Activated CD8-positive, alpha-beta T cell treated with anti-CD3 and anti-CD28 coated beads, Interleukin-2, amount 10 ng/mL, durations not matched to agents 7 days and 5 days (primary cell): ENCODE measurements at places on chromosomes 11 and 22. TPM values are rescaled to one million over a fixed set of nuclear protein-coding genes. Genes with fewer than 3 reads are reported as not detected.
A peak's percentile ranks its signal among the peaks of the same experiment; 100 is the strongest.

DNA sequence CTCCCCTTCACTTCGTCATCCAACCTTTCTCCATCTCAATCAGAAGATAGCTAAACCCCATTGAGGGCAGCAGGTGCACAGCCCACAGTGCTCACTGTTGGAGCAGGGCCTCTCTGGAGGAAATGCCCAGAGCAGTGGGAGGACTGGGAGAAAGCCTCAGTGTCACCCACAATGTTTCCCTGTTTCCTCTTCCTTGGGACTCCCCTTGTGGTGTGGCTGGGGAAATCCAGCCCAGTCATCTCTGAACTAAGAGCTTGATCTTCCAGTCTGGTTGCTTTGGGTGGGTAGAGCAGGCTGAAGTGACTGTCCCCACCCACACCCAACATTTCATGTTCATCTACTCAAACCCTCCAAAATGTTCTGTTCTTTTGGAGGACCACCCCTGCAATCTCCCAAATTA, 29.8 kb upstream of the EED start:
- H3K27me3 ChIP-seq = no peaks in the 10 kb centered on the region
- DNase-seq = peak; percentile 44
- H3K4me3 ChIP-seq = no peak overlapping the region
- H3K36me3 ChIP-seq = no peaks in the 10 kb centered on the region

- peaks cover 79% of the 10 kb centered on the region for H3K4me1 ChIP-seq
- H3K27me3 ChIP-seq = no peaks in the 10 kb centered on the region
- peak overlapping the region; percentile 73 for H3K4me3 ChIP-seq
- peak overlapping the region; percentile 86 for H3K27ac ChIP-seq
- peaks cover 38% of the 10 kb centered on the region for H3K36me3 ChIP-seq
Observed at GRCh38 chr11:122691549-122692150, 36.1 kb downstream of the UBASH3B start.

DNA sequence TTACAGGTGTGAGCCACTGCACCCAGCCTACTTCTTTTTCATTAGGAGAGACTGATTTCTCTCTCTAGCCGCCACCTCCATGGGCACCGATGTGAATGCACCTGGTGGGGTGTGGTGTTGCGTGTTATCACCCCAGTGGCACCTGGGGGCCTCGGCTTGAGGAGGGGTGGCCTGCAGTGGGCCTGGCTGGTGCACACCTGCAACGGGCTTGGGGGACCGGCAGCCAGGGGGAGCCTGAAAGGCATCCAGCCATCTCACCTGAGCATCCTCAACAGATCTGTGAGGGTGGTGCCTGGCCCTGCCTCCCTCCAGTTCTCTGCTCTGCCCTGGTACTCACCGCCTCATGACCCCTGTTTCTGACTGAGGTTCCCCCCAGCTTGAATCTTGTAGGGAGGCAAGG, 108.9 kb downstream of the ARHGAP8 start:
- H3K4me1 ChIP-seq = no peaks in the 10 kb centered on the region
- no peak overlapping the region for H3K27ac ChIP-seq
- DNase-seq = no peak
- H3K4me3 ChIP-seq = no peak overlapping the region

GRCh38 chr11:29217901-29218300, 798.9 kb downstream of the KCNA4 start:
- H3K4me3 ChIP-seq = no peak overlapping the region
- no peak overlapping the region for H3K27ac ChIP-seq
- H3K4me1 ChIP-seq = no peaks in the 10 kb centered on the region
- no peak for DNase-seq

- no peak overlapping the region for H3K4me3 ChIP-seq
- no peak for DNase-seq
- no peaks in the 10 kb centered on the region for H3K27me3 ChIP-seq
Observed at GRCh38 chr22:48682504-48682903, 1145.2 kb downstream of the BRD1 start.

GRCh38 chr22:45893516-45893915, 83.4 kb downstream of the WNT7B start:
- DNase-seq = no peak
- H3K4me1 ChIP-seq = no peaks in the 10 kb centered on the region
- no peaks in the 10 kb centered on the region for H3K27me3 ChIP-seq
- H3K36me3 ChIP-seq = no peaks in the 10 kb centered on the region

DNA sequence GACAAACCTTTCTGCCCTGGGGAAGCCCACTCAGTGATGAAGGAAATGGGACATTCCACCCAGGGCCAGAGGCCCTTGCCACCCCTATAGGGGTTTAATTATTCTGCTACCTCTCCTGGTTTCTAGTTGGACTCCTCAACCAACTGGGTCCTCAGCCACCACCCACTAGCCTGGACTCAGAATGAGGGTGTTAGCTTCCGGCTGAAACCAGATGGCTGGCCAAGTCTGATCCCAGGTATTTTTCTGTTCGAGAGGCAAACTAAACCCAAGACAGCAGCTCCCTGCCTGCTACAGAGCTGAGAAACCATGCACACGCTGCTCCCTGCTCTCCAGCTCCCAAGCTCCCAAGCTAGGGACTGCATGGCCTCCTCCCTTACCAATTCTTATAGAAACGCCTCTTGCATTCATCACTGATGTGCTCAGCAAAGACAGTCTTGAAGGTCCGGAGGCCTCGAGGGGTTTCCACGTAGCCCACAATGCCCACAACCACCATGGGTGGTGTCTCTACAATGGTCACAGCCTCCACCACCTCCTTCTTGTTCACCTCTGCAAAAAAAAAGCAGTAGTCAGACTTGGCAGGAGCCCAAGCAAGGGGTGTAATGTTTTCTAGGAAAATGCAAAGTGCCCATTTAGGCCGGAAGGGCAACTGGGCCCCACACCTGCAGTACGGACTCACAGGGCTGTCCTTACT, 2.2 kb downstream of the RPL3 start:
- H3K4me1 ChIP-seq = peaks cover 53% of the 10 kb centered on the region
- DNase-seq = peak; percentile 46
- H3K27ac ChIP-seq = peak overlapping the region; percentile 99
- peak overlapping the region; percentile 100 for H3K4me3 ChIP-seq
- H3K36me3 ChIP-seq = peaks cover 73% of the 10 kb centered on the region

DNA sequence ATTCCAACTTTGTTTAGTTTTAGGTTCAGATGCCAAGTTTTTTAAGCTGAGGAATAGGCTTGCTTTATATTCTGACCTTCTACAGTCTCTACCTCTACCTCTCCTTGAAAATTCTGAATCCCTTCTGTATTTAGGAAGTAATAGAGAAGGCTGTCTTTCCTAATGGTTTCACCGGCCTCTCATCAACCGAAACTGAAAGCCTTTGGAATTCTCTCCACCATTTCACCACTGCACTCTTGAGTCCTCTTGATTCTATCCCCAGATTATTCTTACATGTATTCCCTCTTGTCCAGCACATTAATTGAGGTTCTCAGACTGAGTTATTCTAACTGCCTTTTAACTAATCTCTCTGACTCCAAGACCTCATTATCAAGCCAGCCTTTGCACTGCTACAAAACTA, 67.7 kb upstream of the PICALM start:
- H3K4me1 ChIP-seq = peaks cover 39% of the 10 kb centered on the region
- H3K27me3 ChIP-seq = no peaks in the 10 kb centered on the region
- H3K27ac ChIP-seq = peak overlapping the region; percentile 7
- H3K36me3 ChIP-seq = no peaks in the 10 kb centered on the region
- no peak overlapping the region for H3K4me3 ChIP-seq
- no peak for DNase-seq

GRCh38 chr22:42202669-42203068, 67.8 kb downstream of the TCF20 start:
- no peaks in the 10 kb centered on the region for H3K27me3 ChIP-seq
- H3K4me3 ChIP-seq = peak overlapping the region; percentile 61
- peaks cover 36% of the 10 kb centered on the region for H3K36me3 ChIP-seq
- peak overlapping the region; percentile 77 for H3K27ac ChIP-seq
- peaks cover 38% of the 10 kb centered on the region for H3K4me1 ChIP-seq

DNA sequence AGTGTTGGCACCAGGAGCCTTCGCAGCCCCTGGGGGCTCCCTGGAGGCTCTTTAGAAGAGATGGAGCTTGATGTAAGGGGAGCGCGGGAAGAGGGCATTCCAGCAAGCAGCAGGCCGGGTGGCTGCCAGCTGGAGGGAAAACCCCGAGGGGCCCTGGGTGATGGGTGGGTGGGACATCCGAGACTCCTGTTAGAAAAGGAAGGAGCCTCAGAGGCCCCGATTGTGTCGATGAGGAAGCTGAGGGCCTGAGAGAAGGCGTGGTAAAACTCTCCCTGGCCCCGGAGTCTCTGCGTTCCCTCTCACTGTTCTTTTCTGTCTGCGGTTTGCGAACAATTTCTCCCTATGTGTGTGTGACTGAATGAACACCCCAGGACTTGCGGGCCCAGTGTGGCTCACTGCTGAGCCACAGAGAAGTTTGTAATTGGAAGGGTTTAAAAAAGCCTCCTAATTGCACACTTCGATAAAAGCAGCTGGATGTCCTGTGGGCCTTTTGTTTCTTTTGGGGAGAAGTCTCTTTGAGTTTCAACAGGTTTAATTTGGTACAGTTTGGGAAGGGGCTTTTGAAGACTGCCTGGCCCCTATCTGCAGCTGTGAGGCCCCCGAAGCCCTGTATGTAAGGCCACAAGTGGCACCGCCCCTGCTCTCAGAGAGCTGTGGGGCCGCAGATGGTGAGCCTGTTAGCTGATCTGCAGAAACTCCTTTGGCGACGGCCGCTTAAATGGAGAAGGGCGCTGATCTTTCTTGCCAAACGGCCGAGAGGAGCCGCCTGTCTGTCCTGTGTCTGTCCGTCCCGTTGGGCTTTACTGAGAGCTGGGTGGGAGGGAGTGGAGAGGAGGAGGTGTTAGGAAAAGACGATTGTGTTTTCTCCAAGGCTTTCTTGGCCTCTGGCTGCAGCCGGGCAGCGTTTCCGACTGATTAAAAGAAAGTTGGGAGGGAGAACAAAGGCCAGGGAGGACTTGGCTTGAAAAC, 2.0 kb downstream of the FBLN1 start:
- peaks cover 27% of the 10 kb centered on the region for H3K27me3 ChIP-seq
- DNase-seq = no peak
- no peak overlapping the region for H3K4me3 ChIP-seq
- no peak overlapping the region for H3K27ac ChIP-seq
- H3K36me3 ChIP-seq = no peaks in the 10 kb centered on the region

DNA sequence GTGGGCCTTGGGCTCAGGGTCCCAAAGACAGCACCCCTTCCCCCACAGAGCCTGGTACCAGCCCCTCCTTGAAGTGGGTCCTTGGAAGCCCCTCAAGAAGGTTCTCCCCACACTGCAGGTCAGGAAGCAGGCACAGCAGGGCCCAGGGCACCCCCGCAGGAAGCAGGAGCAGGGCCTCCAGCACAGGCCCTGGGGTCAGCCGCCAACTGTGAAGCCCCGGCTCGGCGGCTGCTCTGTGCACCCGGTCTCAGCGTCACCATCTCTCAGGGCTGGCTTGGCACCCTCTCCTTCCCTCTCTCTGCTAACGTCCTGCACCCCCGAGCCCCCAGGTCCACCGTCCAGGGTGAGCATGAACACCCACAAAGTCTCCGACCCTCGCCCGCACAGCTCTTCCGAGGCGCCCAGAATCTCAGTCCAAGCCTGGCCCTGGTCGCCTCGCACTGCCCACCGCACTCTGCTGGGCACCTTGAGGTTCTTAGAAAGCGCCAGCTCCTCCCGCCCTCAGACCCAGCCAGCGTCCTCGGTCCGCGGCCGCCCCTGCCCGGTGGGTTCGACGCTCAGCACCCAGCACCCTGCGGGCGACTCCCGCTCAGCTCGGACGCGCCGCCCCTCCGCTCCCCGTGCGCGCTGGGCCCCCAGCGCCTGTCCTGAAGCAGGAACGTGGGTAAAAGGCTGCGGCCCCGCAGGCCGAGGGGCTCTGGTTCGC, 1.4 kb upstream of the SIGIRR start:
- H3K4me1 ChIP-seq = peaks cover 30% of the 10 kb centered on the region
- peak overlapping the region; percentile 97 for H3K4me3 ChIP-seq
- H3K27ac ChIP-seq = peak overlapping the region; percentile 93
- DNase-seq = no peak

GRCh38 chr11:77151804-77152509, 23.9 kb downstream of the MYO7A start:
- peak; percentile 82 for DNase-seq
- H3K27me3 ChIP-seq = peaks cover 38% of the 10 kb centered on the region
- no peaks in the 10 kb centered on the region for H3K36me3 ChIP-seq

DNA sequence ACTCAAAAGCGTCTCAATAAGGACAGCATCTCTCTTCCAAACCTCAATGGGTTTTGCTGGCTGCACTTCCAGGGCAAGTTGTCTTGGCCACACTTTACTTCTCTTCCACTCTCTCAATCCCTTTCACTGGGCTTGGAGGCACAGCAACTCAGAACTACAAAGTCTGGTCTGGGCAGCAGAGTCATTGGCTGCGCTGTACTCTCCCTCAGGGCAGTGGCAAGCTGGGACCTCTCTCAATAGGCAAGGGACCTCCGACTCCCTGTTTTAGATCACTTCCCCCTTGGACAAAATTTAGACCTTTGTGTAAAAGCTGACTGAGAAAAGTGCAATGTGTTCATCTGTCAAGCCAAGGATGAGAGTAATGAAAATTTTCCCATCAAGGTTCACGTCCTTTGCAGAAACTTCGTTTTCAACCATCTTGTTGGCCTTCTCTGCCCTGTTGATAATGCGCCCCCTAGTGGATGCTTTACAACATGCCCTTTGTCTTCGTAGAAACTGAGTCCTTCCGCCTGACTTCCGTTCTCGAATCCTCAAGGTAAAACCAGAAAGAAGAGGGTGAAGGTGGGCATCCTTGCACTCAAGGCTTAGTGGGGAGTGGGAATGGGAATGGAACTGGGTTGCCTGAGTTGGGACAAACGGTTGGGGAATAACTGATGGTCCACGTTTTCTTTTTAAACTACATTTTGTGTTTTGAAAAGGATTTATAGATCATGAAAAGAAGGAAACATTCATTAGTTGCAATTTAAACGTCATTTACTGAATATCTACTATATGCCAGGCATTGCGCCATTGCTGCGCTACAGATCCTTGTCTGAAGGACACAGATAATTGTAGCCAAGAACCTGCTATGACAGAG, 99.1 kb downstream of the CD44 start:
- H3K27ac ChIP-seq = no peak overlapping the region
- peak; percentile 73 for DNase-seq
- H3K36me3 ChIP-seq = peaks cover 25% of the 10 kb centered on the region
- peaks cover 2% of the 10 kb centered on the region for H3K27me3 ChIP-seq

GRCh38 chr11:11142430-11142829, 210.6 kb downstream of the CSNK2A3 start:
- no peak overlapping the region for H3K4me3 ChIP-seq
- peaks cover 4% of the 10 kb centered on the region for H3K4me1 ChIP-seq
- H3K27me3 ChIP-seq = no peaks in the 10 kb centered on the region
- no peak overlapping the region for H3K27ac ChIP-seq
- H3K36me3 ChIP-seq = no peaks in the 10 kb centered on the region

DNA sequence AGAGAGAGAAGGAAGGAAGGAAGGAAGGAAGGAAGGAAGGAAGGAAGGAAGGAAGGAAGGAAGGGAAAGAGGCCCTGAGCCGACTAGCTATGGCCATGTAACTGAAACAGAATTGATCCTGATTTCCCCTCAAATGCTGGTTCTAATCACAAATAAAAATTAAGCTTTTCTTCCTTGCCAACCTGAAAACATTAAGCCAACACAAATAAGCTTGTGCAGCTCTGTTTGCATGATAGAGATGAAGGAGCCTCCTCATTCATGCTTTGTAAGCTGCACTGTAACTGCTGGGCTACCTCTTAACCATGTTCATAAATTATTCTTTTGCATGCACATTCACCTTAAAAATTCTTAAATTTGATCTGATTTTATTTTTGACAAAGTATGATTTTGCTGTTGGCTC, 27.7 kb upstream of the APOL5 start:
- H3K4me3 ChIP-seq = no peak overlapping the region
- no peaks in the 10 kb centered on the region for H3K4me1 ChIP-seq
- H3K36me3 ChIP-seq = no peaks in the 10 kb centered on the region

Gene CLNS1A
- total RNA-seq = 103 TPM
